ENCODE measurements at places on chromosomes 4 and X.

DNA sequence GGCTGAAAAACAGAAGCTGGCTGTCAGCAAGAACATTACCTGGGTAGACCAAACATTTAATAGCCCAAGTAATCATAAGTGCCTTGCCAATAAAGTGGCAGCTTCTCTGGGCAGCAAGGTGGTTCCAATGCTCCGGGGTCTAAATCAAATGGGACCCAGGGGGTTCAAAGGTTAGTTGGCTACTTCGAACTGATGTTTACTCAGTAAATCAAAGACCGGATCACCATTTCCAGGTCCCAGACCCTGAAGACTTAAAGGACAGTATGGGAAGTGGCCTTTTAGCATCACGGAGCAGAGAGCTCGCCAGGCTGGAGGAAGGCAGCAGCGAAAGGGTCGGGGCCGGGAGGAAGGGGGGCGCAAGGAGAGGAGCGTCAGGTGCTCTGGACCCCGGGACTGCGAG, 1.0 kb downstream of the SH3KBP1 start:
- no peak for DNase-seq

GRCh38 chr4:57605376-57605775, 495.2 kb upstream of the IGFBP7 start:
- DNase-seq, result no peak

DNA sequence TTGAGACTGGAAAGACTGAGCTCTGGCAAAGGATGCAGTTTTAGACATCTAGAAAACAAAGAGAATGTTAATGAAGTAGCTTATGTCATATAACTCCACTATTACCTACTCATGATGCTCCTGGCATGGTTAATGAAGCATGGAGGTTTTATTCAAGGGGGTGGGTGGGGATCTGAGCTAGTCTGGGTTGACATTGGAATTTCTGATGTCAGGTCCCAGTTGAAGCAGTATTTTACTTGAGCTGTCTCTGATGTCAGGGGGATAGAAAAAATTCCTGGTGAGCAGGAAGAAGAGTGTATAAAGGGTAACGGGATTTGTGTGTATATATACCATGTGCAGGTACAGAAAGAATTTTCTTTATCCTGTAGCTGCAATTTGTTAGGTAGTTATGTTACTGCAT, 102.0 kb downstream of the ELOVL6 start:
- DNase-seq, result no peak

DNA sequence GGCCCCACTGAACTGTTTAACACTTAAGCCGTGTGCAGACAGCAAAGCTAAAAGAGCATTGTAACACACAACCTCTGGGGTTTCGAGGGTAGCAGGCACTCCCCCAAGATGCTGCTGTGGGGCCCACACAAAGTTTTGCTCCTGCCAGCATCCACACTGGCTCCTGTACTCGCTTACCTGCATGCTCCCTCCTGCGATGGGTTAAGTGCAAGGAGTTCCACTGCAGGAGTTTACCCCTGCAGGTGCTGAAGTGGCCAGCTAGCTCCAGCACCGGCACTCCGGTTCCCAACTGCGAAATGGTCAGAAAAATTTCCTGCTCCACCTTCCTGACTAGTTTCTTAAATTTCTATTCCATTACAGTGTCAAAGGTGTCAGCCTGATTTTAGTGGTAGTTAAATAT, 443.5 kb downstream of the PCDH10 start:
- DNase-seq, result no peak

- DNase-seq, result peak; percentile 75
These were observed 99.5 kb downstream of the EFHC2 start for GRCh38 chrX:44244008-44244407.
